Activated CD4-positive, alpha-beta memory T cell treated with anti-CD3 and anti-CD28 coated beads for 36 hours (primary cell): ENCODE measurements at places on chromosomes 2 and 18. TPM values are rescaled to one million over a fixed set of nuclear protein-coding genes. Genes with fewer than 3 reads are reported as not detected.
A peak's percentile ranks its signal among the peaks of the same experiment; 100 is the strongest.

GRCh38 chr2:202841090-202841867 lies 30.3 kb downstream of the ICA1L start:
- no peak for DNase-seq

CCDC195 gene
- total RNA-seq, result not detected

- DNase-seq, result no peak
These were observed 1178.5 kb upstream of the ACVR2A start for GRCh38 chr2:146666340-146666739.

DYNAP gene
- not detected for total RNA-seq

DNA sequence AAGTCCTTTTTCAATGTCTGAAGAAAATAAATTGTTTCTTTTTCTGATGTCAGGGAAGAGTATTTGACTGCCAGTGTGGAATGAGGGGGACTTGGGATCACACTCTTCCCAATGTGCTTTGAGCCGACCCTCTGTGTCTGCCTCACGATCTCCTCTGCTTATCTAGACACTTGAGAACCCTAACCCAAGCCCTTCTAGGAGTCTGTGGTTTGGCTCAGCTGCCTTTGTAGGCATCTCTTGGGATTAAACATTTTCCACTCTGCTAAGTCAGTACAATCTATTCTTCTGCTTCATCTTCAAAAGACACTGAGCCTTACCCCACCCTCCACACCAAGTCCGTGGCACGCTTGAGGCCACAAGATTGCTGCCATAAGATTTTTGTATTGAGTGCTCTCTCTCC lies 19.4 kb downstream of the FAM110C start:
- no peak for DNase-seq

C18orf32 gene
- 27.5 TPM for total RNA-seq

DNA sequence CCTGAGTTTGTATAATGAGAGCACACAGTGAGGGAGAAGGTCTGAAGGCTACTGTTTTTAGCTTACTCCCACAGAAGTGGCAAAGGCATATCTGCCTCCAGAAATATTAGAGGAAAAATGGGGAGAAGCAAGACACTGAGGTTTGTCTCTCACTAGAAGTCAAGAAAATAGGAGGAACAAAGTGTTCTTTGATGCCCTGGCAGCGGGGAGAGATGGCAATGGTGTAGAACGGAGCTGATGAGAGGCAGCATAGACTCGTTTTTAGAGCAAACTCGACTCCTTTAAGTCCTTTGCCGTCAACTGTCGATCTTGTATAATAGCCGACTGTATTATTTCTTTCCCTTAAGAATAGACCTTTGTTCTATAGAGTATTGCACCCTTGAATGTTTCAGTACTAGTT lies 73.8 kb downstream of the ANKRD44 start:
- no peak for DNase-seq

- DNase-seq, result no peak
These were observed 63.2 kb upstream of the TMEM17 start for GRCh38 chr2:62568983-62569837.

DNA sequence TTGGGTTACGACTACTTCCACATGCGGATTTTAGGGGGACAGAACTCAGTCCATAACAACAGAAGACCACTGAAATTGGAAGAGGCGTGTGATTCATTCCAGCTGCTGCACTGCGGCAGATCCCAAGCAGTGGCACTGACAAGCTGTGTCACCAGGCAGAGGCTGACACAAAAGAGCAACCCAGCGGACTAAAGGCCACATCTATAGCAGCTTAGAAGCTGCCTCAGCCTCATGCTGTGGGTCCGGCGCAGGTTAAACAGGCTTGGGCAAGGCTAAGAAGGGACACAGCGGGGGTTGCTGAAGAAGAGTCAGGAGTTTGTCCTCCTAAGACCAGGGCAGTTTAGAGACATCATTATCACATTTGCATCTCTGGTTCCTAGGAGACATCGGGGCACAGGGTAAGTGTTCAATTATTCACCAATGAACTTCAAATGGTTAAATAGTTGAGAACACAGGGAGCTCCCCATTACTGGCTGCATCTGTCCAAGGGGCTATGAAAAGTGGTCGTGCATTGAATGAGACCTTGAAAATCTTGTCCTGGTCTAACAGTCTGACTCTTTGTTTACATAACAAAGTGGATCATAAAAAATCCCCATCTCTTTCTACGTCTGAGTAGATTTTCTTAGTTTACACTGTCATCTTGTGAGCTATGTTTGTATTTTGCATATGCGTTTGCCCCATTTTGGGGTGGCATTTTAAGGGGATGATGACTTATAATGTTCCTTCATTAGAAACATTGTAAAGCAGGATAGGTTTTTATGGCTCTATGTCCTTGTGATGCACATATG lies 162.3 kb upstream of the TRIB2 start:
- no peak for DNase-seq

DNA sequence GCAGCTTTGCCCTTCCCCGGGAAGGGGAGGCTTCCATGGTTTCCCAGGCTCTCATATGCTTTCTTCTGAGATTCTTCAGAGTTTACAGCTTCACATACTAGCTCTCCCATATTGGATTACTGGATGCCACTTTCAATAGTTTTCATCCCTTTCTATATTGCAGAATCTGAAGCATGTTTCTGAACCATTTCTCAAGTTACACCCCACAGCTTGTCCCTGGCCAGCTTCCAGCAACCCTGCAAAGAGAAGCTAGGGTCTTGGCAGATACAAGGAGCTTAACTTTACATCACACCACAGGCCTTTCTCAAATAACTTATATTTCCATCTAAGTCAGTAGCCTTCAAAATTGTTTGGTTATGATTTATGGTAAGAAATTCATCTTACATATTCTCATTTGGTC lies 39.6 kb downstream of the LHCGR start:
- no peak for DNase-seq

DNA sequence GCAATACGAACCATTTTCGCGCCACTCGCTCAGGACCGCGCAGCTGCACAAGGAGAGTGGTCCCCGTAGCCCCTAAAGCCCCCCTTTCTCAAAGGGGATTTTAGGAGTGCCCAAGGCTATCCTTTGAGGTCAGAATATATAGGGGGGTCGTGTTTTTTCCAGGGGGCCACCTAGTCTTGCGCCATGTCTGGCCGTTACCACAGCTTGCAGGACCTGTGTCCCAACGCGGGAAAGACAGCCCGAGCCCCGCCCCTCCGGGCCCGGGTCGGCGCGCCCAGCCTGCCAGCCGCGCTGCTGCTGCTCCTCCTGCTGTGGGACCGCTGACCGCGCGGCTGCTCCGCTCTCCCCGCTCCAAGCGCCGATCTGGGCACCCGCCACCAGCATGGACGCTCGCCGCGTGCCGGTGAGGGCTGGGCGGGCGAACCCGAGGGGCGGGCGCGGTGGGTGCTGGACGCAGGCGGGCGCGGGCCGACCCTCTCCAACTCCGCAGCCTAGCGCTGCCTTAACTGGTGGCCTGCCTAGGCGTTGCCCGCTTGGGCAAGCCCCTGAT lies at the start of gene CDCA7:
CDCA7 (plus strand) TSS at position 291 of the 550 bp plus-strand sequence; CDS start at position 383, 92 bp downstream.
- DNase-seq, result peak; percentile 78

DNA sequence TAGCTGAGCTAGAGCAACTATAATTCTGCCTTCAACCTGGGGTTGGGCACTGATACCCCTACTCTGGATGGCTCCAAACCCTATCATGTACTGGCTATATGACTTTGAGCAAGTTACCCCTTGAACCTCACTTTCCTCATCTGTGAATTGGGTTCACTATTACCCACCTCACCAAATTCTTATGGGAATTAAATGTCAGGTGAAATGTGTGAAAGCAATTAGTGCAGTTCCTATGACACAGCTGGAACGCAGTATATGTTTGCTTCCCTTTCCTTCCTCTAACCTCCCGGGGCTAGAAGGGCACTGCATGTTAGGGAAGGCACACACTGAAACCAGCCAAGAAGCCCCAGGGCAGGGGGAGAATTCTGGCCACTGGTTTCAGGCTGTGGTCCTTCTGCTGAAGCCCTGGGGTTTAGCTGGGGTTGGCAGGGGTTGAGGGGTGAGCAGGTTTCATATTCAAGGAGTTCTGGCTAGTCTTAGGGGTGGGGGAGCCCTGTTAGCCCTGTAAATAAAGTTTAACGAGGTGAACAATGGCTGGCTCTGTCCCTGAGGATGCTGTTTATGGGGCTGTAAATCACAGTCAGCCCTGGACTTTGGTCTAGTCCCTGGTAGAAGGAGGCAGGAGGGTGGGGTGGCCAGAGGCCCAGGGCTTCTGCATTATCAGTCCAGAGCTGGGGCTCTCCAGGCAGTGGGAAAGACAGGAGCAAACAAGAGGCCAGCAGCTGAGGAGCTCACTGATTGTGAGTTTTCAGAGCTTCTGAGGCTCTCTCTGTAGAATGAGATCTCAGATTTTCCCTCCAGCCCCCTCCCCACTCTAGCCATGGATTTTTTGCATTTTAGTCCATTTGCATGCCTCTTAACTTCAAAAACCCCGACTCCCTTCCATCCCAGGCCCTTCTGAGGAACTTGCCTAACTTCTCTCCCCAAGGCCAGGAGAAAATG lies 8.0 kb downstream of the PKDCC start:
- no peak for DNase-seq

DNA sequence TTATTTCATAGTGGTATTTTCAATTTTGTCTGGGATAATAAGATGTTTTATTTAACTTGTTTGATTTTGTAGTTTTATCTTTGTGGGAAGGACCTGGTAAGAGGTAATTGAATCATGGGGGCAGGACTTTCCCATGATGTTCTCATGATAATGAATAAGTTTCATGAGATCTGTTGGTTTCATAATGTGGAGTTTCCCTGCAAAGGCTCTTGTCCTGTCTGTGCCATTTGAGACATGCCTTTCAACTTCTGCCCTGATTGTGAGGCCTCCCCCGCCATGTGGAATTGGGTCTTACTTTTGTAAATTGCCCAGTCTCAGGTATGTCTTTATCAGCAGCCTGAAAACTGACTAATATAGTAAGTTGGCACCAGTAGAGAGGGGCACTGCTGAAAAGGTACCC lies 77.8 kb upstream of the ARHGAP15 start:
- no peak for DNase-seq

ZNF236 gene
- total RNA-seq, result 14.4 TPM

DNA sequence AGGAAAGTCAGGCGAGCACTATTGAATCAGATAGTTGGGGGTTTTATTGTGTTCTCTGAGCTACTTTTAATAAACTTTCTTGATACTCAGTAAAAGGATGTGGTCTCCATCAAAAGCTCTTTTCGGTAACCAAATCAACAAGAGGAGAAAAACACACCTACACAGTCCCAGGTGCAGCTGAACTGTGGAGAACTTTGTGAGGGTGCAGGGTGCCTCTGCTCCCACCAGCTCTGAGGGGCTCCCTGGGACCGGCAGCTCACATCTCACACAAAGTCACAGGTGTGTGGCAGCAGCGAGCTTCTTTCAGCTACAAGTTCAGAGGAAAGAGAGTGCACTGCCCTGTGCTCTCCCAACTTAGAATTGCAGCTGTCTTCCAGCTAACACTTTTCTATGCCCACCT lies 650.4 kb downstream of the RNF144A start:
- DNase-seq, result peak; percentile 78

DNA sequence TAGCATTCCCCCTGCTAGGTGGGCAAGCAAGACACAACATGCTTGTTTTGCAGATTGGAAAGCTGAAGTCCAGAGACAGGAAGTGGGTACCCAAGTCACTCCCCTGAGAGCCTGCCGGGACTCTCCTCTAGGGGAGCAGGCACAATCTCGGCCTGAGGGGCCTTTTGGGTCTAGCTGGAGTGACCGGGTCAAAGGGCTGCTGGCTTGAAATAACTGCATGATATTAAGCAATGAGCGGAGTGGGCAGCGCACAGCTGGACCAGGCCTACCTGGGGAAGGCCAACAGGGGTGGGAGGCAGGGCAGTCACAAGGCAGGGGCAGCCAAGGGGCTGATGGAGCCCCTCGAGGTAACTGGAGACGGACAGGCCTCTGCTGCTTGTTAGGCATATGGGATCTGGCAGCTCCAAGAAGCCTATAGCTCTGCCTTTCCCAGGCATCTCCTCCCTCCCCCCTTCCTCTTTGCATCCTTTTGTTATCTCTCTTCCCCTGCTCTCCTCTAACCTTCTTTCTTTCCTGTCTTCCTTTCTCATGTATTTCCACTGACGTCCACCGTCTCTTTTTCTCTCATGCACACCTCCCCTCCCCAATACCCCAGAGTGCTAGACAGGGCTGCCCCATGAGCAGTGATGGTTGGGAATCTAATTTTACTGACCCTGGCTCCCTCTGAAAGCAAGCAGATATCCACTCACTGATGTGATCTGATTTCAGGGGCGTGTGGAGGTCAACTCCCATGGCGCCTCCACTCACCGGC lies 237.5 kb downstream of the LOXHD1 start:
- DNase-seq, result no peak

DNA sequence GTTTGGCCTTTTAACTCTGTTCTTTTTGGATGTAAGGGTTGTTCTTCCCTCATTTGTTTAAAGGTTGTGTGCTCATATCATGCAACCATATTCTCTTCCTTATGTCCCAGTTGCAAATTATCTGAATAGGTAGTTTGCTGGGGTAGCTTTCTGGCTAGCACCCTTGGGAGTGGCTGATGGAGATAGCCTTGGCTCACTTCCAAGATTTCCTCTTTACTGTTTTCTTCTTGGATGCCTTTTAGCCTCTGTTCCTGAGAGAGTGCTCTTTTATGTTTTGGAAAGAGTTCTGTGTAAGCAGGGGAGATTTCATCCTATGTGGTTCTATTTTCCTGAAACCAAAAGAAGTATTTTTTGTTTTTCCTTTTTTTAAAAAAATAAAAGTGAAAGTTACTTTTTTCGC lies 25.4 kb downstream of the USP14 start:
- DNase-seq, result no peak

DSG3 gene
- not detected for total RNA-seq

TRIM43 gene
- not detected for total RNA-seq

DNA sequence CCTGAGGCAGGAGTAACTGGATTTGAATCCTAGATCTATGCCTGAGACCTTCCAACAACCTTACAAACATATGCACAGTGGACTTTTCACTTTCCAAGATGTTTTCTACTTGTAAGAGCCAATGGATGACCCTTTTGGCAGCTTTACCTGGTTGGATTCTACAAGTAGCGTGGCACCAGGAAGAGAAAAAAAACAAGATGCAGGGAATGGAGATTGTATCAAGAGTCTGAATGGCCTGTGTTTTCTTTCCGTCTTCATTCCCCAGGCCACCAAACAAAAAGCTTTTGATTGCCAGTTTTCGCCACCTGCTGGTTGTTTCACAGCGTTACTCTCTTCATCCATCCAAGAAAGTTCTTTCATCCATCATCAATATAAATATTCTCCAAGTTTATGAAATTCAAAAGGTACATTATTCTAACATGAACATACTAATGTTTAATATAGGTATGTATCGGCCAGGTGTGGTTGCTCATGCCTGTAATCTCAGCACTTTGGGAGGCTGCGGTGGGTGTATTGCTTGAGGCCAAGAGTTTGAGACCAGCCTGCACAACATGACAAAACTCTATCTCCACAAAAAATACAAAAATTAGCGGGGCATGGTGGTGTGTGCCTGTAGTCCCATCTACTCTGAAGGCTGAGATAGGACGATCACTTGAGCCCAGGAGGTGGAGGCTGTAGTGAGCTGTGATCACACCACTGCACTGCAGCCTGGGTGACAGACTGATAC lies 3.5 kb upstream of the BCL2 start:
- DNase-seq, result peak; percentile 68

DNA sequence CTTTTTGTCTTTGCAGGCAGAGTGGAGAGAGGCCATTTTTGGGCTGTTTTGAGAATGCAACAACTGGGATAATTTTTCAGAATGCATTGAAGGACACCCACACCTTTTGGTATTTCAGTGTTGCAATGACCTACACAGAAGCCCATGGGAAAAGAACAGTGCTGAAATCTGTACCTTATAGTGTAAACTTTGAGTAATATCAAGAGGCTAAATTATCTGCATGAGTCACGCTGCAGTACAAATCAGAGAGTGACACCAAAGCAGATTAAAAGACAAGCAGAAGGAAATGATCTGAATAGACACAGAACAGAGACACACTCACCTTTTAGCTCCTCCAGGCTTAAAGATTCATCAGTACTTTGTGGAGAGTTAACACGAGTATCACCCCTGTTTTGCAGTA lies 265.3 kb downstream of the PAX3 start:
- no peak for DNase-seq

- DNase-seq, result no peak
These were observed at the start of gene KCNS3 for GRCh38 chr2:17878281-17879136. Gene KCNS3, plus strand, starts transcription at chr2:17878667. Its CDS starts 52,342 bp downstream, at chr2:17931009.
